ENCODE measurements at places on chromosomes 1 and 21. TPM values are rescaled to one million over a fixed set of nuclear protein-coding genes. Genes with fewer than 3 reads are reported as not detected.

DNA sequence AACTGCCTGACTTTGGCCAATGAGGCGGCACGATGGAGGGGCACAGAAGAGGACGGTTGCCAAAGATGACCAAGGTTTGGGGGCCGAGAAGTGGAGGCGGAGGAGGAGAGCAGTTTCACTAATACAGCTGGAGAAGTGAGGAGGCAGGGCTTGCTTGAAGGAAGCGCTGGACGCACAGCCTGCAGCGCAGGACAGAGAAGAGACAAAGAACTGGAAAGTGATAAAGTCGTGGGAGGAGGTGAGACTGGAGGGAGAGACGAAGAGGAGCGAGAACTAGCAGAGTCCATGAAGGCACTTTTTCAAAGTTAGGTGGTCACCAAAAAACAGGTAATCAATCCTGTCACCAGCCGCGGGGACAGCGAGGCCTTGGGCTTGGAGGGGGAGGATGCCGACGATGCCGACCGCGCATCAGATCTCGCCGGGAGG lies 771 bp downstream of the PACC1 start:
- peak overlapping the region; percentile 83 for H3K27ac ChIP-seq
- no peak for DNase-seq
- H3K4me1 ChIP-seq = peaks cover 26% of the 10 kb centered on the region
- no peaks in the 10 kb centered on the region for H3K27me3 ChIP-seq

VSIG8 gene
- not detected for total RNA-seq

- H3K36me3 ChIP-seq = no peaks in the 10 kb centered on the region
- no peak for DNase-seq
- H3K4me3 ChIP-seq = no peak overlapping the region
- H3K4me1 ChIP-seq = no peaks in the 10 kb centered on the region
These were observed 72.4 kb upstream of the IFNAR2 start for GRCh38 chr21:33157303-33157702.

DNA sequence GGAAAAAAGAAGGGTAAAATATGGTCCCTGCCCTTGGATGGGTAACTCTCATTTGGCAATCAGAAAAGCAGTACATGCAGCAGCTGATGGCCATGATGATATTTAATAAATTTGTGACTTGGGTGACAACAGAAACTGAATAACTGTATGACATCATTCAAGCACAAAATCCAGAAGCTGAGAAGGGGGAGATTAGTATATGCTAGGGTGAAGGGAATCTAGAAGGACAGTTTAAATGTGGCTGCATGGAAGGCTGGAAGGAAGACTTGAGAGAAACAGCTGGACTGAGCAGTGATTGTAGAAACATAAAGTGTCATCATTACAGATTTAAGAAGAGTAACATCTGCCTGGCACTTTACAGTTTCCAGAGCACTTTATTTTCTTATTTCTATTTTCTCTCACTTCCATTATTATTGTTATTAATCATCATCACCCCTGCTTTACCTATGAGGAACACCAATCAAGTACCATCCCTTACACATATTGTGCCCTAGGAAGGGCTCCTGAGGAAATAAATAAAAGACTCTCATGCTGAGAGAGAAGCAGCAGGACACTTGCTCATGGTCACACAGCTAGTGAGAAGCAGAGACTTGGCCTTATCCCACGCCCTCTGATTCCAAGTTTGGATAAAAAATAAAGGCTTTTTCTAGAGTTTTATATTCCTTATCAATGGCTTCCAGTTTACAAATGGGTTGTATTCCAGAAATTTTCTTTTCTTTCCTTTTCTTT lies 207.2 kb downstream of the PBX1 start:
- DNase-seq = no peak
- H3K4me1 ChIP-seq = no peaks in the 10 kb centered on the region
- no peak overlapping the region for H3K4me3 ChIP-seq
- H3K36me3 ChIP-seq = no peaks in the 10 kb centered on the region

DNA sequence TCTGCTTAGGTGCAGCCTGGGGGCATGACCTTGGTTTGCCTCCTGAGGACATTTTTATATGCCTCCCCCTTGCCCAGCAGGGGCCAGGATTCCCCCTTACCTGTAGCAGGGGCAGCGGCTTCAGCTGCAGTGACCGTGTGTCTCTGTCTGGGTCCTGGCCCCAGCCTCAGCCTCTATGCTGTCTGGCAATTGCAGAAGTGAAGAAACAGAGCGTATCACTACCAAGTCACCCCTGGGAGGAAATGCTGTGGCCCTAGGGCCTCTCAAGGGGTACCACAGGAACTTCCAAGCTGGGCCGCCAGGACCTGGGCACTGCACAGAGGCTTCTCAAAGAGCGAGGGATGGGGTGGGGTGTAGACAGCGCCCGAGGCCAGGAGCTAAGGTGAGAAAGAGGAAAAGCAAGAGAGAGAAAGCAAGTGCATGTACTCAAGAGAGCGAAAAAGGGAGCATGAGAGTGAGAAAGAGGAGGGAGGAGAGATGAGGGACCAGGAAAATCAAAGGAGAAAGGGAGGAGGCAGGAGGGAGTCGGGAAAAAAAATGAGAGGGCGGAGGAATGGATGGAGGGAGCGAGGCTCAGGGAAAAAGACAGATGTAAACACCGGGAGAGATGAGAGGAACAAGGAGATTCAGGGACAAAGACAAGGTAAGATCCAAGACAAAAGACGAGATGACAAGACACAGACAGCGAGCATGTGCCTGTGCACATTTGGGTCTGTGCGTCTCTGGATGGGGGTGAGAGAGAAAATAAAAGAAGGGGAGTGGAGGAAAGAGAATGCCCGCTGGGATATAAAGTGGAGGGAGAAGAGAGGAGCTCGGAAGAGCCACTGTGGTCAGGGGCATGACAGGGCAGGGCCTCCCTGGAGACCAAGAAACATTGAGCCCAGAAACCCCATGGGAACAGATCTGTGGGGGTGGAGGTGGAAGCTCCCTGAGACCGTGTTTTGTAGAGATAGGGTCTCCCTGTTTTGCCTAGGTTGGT lies at the start of gene PTAFR:
Gene PTAFR (minus strand): TSS at position 199 of the 979 bp plus-strand sequence. CDS start 25,669 bp downstream, outside the sequence.
- no peak within 1 kb of the TSS for H3K27ac ChIP-seq
- peaks cover 31% of the 10 kb centered on the region for H3K4me1 ChIP-seq
- no peak for DNase-seq

CD52 gene
- 1,572 TPM for total RNA-seq

DNA sequence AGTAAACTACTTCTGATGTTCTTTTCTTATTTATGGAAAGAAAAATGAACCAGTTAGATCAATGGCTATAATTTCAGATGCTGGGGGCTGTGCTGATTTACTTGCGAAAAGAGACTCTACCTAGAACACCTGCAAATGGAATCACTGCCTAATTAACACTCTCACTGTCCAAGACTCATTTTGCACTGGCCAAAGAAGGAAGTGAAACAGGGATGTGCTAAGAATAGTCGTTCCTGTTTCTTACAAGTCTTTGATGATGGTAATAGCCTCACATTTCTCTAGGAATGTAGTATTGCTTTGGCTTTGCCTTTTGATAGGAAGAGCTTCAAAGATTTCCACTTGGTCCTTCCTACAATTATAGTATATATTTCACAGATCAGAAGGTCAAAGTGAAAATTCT lies 12.7 kb upstream of the TSNAX start:
- DNase-seq = no peak
- peaks cover 2% of the 10 kb centered on the region for H3K4me1 ChIP-seq
- no peak overlapping the region for H3K4me3 ChIP-seq
- no peak overlapping the region for H3K27ac ChIP-seq
- peaks cover 11% of the 10 kb centered on the region for H3K27me3 ChIP-seq

DNA sequence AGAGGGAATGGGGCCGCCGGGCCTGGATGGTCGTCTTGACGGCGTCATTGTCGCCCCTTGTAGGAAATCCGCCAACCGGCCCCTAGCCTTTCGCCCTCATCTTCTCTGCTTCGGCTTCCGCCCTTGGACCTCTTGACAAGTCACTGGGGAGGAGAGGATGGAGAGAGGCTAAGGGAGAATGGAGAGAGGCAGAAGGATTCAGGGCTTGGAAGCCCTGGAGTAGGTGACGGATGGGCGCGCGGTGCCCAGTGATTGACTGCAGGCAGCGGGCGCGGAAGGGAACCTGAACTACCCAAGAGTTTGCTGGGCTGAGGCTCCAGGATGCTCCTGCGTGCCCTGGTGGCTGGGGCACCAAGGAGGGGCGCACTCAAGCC lies 651 bp downstream of the PDE4B start:
- peaks cover 14% of the 10 kb centered on the region for H3K36me3 ChIP-seq
- no peak for DNase-seq
- H3K4me1 ChIP-seq = peaks cover 17% of the 10 kb centered on the region

DNA sequence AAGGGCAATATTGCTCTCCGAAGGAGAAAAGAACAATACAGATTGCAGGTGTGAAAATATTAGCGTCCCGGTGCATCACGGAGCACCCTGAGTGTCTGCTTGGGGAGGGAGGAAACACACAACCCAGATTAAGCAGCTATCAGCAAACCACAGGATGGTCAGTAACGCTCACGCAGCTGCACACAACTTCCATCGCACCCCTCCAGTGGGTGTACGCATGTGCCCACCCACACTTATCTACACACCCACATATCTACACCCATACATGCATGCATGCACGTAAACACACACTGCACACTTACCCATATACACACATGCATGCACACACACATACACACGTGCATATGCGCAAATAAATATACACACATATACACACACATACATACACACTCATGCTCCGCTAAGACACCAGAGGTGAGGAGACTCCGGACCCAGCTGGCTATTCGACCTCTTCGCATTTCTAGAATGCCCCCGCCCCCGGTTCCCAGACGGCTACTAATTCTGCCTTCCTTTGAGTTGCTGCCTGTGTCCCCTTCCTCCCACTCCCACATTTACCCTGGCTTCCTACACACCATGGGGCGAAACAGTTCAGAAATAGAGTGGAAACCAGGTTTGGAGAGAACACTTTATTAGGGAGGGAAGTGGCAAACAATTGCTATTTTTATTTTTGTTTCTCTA lies 26.2 kb downstream of the ITPKB start:
- DNase-seq = no peak
- peak overlapping the region; percentile 53 for H3K27ac ChIP-seq
- peak overlapping the region; percentile 4 for H3K4me3 ChIP-seq
- H3K27me3 ChIP-seq = no peaks in the 10 kb centered on the region
- H3K36me3 ChIP-seq = peaks cover 56% of the 10 kb centered on the region
- peaks cover 74% of the 10 kb centered on the region for H3K4me1 ChIP-seq

DNA sequence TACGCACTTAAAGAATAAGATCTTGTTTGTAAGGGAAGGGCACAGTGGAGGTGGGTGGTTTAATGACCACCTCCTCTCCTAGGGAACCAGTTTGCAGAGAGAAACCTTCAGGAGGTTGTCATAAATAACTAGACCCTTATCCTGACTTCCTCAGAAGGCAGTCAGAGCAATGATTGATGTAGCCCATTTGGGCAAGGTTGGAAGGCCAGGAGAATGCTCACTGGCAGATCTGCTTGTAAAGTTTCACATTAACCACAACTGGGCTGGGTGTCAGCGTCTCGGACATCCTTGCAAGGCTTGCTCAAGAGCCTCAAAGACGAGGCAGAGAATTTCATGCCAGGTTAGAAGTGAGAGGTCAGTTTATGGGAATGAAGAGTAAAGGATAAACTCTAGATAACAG lies 87.6 kb upstream of the TRABD2B start:
- H3K27me3 ChIP-seq = peaks cover 13% of the 10 kb centered on the region
- H3K27ac ChIP-seq = no peak overlapping the region
- H3K36me3 ChIP-seq = no peaks in the 10 kb centered on the region
- no peaks in the 10 kb centered on the region for H3K4me1 ChIP-seq
- DNase-seq = no peak

DNA sequence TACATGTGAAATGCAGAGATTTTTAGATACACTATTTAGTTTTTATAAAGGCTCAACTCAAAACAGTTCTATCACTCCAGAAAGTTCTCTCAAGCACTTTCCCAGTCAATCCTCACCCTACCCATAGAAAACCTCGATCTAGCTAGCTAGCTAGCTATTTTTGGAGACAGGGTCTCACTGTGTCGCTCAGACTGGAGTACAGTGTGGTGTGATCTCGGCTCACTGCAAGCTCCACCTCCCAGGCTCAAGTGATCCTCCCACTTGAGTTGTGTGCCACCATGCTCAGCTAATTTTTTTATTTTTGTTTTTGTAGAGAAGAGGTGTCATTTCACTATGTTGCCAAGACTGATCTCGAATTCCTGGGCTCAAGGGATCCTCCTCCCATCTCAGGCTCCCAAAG lies 236.9 kb downstream of the RERE start:
- no peak overlapping the region for H3K4me3 ChIP-seq
- no peaks in the 10 kb centered on the region for H3K27me3 ChIP-seq
- DNase-seq = no peak
- H3K4me1 ChIP-seq = no peaks in the 10 kb centered on the region
- no peak overlapping the region for H3K27ac ChIP-seq

- H3K4me3 ChIP-seq = no peak overlapping the region
- peaks cover 27% of the 10 kb centered on the region for H3K36me3 ChIP-seq
- H3K27ac ChIP-seq = peak overlapping the region; percentile 58
- H3K4me1 ChIP-seq = peaks cover 8% of the 10 kb centered on the region
These were observed 9.8 kb downstream of the SDHC start for GRCh38 chr1:161324020-161324419.

PTPN7 gene
- 228 TPM for total RNA-seq
